ENCODE measurements at places on chromosomes 2 and 18.

GRCh38 chr2:79721966-79722365 is 209.1 kb downstream of the CTNNA2 start:
- no peak for DNase-seq

DNA sequence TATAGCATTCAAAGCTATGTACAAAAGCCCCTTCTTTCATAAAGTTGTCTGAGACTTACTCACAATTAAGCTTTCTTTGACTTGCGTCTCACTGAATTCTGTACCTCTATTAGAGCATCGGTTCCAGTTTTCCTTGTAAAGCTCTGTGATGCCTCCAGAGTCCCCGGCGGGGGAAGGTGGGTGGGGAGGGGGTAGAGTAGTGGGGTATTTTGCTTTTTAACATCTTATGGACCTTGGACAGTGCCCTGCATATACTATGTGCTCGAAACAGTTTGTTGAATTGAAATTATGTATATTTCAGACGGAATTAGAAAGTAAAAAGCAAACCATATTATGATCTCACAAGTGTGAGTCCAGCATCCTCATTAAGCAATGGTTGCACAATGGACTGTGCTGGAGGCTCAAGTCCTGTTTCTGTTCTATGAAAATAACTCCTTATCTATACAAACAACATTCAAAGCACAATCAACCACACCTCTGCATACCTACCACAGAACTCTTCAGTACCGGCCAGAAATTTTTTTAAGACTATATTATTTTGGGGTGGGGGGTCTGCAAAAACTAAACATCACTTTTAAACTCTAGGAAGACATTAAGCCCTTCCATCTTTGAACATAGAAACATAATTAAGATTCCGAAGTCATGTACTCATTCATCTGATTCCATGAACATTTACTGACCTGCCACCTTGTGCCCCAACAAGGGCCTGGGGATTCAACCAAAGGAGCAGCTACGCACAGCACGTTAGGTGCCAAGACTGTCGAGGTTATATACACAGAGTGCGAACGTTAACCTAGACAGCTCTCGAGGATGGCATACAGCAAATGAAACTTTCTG is 908 bp downstream of the STAT1 start:
- no peak for DNase-seq

- no peak for DNase-seq
Measured at GRCh38 chr18:3819961-3820360, 370.0 kb downstream of the TGIF1 start.

DNA sequence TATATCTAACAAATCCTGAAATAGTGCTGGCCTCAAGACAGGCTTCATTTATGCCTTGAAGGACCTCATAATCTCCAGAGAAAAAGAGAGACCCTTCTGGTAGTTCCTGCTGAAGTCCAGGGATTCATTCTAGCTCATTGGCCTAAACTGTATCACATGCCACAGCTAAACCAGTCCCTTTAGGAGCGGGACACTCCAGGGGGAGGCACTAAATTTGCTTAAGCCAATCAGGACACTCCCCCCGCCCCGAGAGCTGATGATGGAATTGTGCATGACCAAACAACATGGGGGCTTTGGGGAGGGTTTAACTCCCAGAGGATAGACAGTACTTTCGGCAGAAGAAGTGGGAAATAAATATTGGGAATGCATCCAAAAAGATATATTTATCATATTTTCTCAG is 36.4 kb upstream of the CXCR4 start:
- no peak for DNase-seq

- DNase-seq = no peak
Measured at GRCh38 chr2:188477564-188478103, 186.0 kb downstream of the GULP1 start.

GRCh38 chr2:48844417-48845155 is 89.1 kb upstream of the LHCGR start:
- DNase-seq = no peak

GRCh38 chr18:58570360-58571064 is 58.4 kb downstream of the ALPK2 start:
- DNase-seq = no peak

GRCh38 chr18:28267276-28267675 is 90.3 kb upstream of the CDH2 start:
- no peak for DNase-seq

Measured in cerebellar nuclear complex (tissue), 1 donor.